Glutamatergic neuron (in vitro differentiated cells): ENCODE measurements at places on chromosomes 13 and 19. TPM values are rescaled to one million over a fixed set of nuclear protein-coding genes. Genes with fewer than 3 reads are reported as not detected.

Gene HCST
- not detected for total RNA-seq

GRCh38 chr19:15923702-15924101, 10.6 kb downstream of the CYP4F11 start:
- DNase-seq: no peak

- DNase-seq: no peak
Observed at GRCh38 chr13:36668316-36668715, 5.5 kb upstream of the SERTM1 start.

DNA sequence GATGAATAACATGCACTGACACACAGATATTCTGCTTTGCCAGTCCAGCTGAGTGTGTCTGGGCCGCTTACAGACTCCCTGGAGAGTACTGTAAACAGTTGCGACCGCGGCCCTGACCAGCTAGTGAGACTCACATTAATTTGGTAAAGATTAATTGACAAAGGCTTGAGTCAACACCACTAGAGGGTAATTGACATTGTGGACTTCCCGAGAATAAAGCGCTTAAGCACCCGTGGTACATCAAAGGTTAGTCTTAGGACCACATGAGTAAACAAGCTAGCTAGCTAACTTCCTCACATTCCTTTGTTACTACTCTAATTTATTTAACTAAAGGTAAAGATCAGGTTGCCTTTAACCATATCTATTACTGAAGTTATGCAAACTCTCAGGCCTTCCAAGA, 624.4 kb upstream of the ARGLU1 start:
- DNase-seq: no peak

- no peak for DNase-seq
Observed at GRCh38 chr13:99151516-99151915, 49.1 kb upstream of the UBAC2 start.

GRCh38 chr13:104043184-104043583, 977.0 kb upstream of the SLC10A2 start:
- DNase-seq: no peak

DNA sequence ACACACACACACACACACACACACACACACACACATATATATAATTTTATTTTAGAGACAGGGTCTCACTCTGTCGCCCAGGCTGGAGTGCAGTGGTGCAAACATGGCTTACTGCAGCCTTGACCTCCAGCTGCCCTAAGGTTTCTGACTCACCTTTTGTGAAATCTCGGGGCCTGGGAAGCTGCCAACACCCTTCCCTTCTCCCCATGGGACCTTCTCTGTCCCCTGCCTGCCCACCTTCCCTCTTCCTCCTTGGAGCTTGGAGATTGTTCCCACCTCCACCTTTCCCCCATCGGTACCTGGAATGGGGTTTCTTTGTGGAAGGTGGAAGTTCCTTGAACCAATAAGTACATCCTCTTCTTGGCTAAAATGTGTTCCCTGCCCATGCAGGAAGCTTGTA, 6.3 kb downstream of the ARRDC5 start:
- DNase-seq: no peak

DNA sequence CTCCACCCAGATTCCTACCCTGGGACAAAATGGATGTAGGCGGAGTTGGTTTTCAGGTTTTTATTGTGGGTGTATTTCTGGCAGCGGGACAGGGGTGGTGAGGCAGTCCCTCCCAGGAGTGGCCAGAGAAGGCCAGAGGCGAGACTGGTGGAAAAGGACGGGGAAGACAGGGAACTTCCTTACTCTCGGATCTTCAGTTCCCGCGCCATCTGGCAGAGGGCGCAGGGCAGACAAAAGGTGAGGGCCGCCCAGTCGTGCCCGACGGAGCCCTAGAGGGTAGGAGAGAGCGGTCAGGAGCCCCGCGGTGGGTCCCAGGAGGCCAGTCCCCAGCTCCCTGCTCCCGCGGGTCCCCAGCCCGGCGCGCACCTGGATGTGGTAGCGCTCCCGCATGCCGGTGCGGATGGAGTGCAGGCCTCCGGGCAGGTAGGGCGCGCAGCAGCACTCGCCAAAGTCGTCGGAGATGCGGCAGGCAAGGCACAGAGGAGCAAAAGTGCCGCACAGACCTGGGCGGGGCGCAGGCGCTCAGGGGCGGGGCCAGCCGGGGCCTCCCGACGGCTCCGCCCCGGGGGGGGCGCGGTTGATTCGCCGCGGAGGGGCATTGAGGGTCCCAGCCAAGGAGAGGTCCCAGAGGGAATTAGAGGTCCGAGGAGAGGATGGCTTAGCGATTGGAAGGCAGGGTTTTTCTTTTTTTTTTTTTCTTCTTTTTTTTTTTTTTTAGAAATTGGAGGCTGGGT, 3.0 kb downstream of the CNFN start:
- DNase-seq: peak; percentile 67

DNA sequence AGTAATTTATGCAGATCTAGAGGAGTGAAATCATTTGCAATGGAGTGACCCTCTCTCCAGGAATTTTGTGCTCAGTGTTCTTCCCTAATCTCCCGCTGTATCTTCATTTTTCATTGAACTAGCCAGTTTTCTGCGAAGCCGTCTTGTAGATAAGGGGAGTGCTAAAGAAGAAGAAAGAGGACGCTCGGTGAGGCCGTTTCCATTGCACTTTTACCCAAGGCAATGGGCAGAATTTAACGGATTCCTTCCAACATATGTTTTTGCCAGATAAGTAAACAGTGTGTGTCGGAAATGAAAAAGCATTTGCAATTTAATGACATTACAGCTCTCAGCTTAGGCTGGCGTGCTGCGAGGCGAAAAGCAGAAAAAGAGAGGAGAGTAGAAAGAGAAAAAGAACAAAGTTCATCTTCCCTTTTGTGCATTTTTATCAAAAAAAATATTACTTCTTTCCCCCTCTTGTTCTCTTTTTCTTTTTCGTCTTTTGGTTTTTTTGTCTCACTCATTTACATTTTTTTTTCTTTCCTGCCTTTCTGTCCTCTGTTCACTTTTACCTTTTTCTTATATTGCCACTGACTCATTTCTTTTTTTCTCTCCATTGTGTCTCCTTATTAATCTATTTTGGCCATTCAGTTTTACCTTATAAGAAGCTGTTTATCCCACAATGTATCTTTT, 49.9 kb downstream of the SOX21 start:
- no peak for DNase-seq

DNA sequence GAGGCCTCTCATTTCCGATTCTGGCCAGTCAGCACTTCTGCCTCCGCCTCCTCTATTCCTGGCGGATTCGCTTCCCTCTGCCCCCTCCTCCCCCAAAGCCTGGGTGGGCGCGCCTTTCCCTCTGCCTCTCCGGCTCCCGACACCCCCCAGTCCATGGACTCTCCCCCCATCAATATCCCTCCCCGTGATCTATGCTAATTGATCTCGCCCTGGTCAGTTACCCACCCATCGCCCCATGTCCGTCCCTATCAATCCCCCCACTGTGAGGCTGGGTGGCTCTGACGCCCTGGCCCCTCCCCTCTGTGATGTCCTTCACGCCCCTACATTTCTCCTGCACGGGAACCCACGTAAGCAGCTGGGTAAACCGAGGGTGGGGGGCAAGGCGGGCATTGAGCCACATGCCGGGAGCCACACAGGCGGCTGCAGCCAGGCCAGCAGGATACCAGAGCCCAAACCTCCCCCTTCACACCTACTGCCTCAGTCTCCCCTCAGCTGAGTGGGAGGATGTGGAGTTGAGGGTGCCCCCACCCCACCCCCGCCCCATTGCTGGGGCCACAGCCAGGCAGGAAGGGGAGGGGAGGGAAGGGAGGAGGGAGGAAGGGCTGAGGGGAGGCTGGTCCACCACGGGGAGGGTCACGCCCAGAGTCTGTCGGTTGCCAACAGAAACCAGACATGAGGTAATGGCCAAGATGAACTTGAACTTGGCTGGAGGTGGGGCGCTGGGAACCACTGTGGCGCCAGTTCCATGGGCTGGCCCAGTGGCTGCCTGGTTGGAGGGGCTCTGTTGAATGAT, 21.0 kb downstream of the SMIM24 start:
- DNase-seq: no peak

GRCh38 chr19:8877854-8878705, 45.9 kb downstream of the MBD3L1 start:
- no peak for DNase-seq

GRCh38 chr19:23254141-23254910, 4.1 kb upstream of the ZNF724 start:
- no peak for DNase-seq

Gene PSG2
- total RNA-seq: not detected

DNA sequence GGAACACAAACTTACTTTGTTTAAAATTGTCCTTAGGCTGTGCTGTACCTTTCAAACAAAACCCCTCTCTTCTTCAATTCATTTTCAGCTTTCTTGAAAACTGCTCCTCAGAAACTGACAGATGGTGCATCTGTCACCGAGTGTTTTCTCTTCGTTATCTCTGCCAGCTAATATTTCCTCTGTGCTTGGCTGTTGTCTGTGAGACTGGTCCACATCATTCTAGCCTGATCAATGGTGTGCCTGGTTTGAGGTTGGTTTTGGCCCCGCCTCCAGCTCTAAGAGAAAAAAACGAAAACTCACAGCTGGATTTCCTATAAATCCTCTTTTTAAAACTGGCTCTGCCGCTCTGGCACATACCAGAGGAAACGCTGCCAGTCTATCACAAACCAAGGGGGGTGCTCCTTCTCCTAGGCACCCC, 79.7 kb downstream of the STARD13 start:
- DNase-seq: no peak

GRCh38 chr13:73015805-73016204, 43.0 kb upstream of the KLF5 start:
- DNase-seq: no peak

Gene IFNL1
- not detected for total RNA-seq

Gene CYSLTR2
- total RNA-seq: 4.9 TPM

Gene LYPD3
- total RNA-seq: 0.56 TPM

- no peak for DNase-seq
Observed at GRCh38 chr13:95335667-95336066, 34.4 kb upstream of the ABCC4 start.

Gene ZNF534
- total RNA-seq: not detected

Gene LCP1
- 0.71 TPM for total RNA-seq

Gene HNRNPUL1
- total RNA-seq: 201 TPM

- peak; percentile 31 for DNase-seq
Observed at GRCh38 chr19:7921302-7921966, 1.3 kb downstream of the SNAPC2 start.

- DNase-seq: no peak
Observed at GRCh38 chr19:18651733-18652132, 14.9 kb downstream of the KLHL26 start.

DNA sequence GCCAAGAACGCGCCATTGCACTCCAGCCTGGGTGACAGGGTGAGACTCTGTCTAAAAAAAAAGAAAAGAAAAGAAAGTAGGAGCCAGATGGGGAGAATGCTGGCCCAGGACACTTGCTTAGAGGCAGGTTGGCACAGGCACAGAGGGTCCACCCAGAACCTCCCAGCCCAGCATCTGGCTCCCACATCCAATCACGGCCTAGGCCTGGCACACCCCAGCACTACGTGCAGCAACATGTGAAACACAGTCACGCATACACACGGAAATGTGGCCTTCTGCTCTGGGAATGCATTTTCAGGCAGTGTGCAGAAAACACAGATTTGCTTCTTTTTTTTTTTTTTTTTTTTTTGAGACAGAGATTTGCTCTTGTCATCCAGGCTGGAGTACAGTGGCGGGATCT, 20.9 kb upstream of the FOSB start:
- no peak for DNase-seq

GRCh38 chr19:40804783-40805242, 5.8 kb downstream of the EGLN2 start:
- no peak for DNase-seq
